ENCODE measurements at places on chromosomes 5 and 9.

GRCh38 chr9:77451507-77451906, 196.6 kb downstream of the GNA14 start:
- DNase-seq = no peak

GRCh38 chr9:104993291-104993963, 65.5 kb upstream of the ABCA1 start:
- DNase-seq = peak; percentile 77

GRCh38 chr5:6765612-6766525, 52.6 kb downstream of the TENT4A start:
- peak; percentile 77 for DNase-seq

DNA sequence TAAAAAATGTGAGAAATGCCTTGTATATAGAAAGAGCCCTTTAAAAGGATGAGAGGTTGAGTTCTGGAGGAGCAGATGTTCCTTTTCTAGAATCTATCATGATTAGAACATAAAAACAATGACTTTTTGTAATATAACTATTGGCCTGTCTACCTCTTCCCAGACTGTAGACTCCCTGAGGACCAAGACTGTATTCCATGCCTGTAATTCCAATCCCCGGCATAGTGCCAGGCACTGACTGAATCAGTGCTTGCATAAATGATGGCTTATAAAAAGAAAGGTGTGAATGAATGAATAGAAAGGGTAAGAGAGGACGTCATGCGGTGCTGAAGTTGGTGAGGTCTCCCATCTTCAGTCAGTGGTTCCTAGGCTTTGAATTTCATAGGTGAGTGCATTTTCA, 92.6 kb upstream of the GDNF start:
- DNase-seq = no peak

GRCh38 chr5:95823218-95823737, 752 bp upstream of the GLRX start:
- no peak for DNase-seq

DNA sequence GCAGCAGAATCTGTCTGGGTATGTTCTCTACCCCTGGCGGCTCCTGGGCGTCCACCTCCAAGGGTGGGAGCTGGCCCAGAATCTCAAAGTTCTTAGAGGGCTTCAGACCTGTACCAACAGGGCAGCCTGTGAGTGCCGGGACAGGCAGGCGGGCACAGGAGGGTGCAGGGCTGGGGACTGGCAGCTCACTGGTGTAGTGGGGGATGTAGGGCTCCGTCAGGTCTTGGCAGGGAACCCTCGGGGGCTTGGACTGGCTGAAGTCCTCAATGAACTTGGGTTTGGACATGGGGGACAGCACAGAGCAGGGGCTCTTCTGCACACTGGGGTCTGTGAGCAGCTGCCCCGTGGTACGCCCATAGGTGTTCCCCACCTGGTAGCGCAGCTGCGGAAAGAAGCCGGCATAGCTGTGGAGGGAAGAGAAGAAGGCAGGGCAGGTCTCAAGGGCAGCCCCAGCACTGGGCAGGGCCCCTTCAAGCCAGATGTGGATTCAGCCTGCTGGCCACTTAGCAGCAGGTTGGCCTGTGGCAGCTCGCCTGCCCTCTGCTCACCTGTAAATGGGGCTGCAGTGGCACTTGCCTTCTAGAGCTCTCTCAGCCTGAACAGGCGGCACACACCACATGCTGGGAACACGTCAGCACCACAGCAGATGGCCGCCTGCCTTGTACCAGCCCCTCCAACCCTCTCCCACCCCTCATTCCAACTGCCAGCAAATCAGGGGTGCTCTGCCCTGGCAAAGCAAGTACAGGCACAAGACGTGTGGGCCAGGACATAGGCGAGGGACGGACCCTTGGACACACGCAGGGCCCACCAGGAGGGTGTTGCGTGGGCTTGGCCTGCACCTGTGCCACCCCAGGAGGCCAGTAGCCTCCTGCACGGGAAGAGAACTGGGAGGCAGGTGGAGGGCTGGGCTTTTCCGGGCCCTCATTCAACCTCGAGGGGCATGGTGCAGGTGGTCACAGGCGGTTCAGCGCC, 4.6 kb downstream of the TUBB4B start:
- no peak for DNase-seq

DNA sequence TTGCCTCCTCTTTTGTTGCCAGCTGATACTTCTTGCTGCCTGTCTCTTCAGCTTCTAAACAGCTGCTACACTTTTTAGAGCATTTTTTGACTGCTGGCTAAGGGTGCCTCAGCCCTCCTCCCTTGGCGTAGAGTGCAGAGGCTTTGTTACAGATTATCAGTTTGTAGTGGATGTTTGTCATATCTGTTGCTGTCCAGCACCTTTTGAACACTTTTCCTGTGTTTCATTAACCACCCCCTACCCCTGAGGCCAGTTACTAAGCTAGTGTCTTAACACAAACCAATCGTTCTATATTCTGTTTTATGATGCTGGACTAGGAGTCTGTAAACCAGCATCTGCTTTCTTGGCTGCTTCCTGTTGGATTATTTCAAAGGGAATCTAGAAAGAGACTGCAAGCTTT, 441.5 kb downstream of the DNAH5 start:
- DNase-seq = no peak

DNA sequence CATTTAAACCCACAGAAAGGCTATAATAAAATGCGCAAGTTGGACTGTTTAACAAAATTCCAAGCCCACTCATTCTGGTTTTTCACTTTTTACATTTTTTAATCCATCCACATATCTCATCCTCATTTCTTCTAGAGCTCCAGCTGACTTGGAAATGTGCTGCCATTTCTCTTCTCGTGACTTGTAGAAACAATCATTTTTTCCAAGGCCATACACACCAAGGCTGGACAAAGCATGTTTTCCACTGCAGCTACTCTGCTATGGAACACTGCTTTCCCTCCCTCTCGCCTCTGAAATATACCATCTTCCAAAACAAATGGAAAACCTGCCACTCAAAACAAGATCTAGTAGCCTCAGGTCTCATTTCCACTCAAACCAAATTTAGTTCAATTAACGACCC, 141.1 kb downstream of the ESM1 start:
- DNase-seq = no peak

GRCh38 chr9:114139071-114139470, 16.3 kb upstream of the COL27A1 start:
- DNase-seq = no peak

- DNase-seq = peak; percentile 56
These were observed 194.7 kb upstream of the KLF4 start for GRCh38 chr9:107684224-107684623.

- peak; percentile 93 for DNase-seq
These were observed at the start of gene BRD3 for GRCh38 chr9:134067904-134068743. Gene BRD3, minus strand, starts transcription at chr9:134068026. Its CDS starts 14,549 bp downstream, at chr9:134053477.

GRCh38 chr5:115992848-115993350, 30.6 kb downstream of the LVRN start:
- DNase-seq = peak; percentile 13

DNA sequence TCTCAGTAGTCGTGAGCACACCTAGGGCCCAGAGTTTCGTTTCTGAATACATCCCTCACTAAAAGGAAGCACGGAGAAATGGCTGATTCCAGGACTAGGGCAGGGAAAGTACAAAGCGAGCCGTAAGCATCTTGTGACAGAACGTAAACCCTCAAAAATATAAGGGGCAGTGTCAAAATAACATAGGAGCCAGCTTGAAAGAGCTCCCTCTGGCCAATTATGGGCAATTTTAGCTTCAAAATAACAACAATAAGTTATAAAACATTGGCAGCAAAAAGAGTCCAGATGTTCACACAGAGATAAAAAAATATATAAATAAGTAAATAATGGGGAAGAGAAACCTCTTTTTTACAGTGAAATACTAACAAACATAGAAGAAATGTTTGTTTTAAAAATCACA, 18.5 kb upstream of the GLIS3 start:
- DNase-seq = no peak

DNA sequence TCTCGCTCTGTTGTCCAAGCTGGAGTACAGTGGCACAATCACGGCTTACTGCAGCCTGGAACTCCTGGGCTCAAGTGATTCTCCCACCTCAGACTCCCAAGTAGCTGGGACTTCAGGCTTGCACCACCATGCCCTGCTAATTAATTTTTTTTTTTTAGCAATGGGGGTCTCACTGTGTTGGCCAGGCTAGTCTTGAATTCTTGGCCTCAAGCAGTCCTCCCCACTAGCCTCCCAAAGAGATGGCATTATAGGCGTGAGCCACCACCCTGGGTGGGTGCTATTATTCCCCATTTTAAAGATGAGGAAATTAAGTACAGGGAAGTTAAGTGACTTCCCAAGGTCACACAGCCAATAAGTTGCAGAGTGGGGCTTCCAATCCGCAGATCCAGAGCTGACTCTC, 1.7 kb downstream of the NNT start:
- DNase-seq = no peak

DNA sequence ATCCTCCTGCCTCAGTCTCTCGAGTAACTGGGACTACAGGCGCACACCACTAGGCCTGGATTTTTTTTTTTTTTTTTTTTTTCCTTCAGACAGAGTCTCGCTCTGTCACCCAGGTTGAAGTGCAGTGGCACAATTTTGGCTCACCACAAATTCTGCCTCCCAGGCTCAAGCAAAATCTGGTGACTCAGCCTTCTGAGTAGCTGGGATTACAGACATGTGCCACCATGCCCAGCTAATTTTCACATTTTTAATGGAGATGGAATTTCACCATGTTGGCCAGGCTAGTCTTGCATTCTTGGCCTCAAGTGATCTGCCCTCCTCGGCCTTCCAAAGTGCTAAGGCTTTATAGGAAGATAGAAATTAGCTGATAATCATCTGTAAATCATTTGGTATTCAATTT, 43.9 kb downstream of the NSA2 start:
- DNase-seq = no peak

- no peak for DNase-seq
These were observed 99.2 kb downstream of the MED27 start for GRCh38 chr9:131980267-131981016.

DNA sequence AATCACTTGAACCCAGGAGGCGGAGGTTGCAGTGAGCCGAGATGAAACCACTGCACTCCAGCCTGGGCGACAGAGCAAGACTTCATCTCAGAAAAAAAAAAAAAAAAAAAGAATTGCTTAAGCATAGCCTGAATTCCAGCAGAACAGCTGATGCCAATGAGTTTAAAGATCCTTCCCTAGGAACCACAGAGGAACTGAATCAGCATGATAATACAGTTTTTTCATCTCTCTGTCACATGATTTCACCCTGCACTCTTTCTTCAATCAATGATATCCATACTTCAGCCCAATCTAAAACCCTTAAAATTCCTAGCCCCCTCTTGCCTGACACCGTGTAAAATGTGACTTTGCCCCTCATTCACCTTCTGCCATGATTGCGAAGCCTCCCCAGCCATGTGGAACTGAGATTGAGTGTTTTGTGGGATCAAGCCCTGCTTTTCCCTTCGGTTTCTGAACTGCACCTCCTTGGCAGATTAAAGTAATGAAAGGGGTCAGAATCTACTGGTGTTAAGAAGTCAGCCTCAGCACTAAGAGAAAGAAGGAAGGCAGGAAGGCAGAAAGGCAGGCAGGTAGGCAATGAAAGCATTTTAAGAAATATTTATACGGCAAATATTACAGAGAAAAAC, 20.9 kb upstream of the DMXL1 start:
- peak; percentile 73 for DNase-seq

GRCh38 chr9:129630967-129631673, 5.2 kb downstream of the NTMT1 start:
- peak; percentile 29 for DNase-seq
